ENCODE measurements at places on chromosomes 7 and 10.

GRCh38 chr7:117011419-117012260 lies 58.3 kb downstream of the ST7 start:
- DNase-seq, result no peak

DNA sequence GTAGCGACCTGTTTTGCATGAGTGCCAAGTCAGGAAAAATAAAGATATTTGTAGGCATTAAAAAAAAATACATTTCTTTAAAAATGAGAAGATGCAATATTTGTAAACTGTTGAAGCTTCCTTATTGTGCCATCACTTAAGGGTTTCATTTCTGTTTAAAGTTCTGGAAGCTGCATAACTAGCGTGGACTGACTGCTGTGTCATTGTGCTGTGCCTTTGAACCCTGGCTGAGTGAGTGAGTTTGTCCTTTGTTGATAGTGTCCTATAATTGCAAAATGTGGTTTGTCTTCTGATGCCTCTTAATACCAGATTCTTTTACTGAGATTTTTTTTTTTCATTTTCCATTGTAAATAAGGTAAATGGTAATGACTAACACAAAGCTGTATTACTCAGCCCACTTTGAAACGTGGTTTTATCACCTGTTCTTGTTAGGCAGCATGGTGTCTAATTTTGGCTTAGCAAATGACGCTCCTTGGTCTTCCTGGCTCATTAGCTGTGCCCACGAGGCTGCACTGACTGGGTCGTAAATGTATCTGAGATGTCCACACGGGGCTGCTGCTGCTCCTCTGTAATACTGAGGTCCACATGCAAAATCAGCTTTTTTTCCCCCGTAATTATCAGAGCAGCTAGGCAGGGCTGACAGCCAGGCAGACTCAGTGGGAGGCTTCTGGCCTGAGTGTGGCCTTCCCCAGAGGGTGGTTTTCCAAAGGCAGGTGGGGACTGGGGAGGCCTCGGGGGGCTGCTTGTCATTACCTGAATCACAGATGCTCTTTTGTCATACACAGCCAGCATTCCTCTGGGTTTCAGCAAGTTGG lies 14.8 kb downstream of the ZSCAN25 start:
- no peak for DNase-seq

- no peak for DNase-seq
Observed at GRCh38 chr10:77669892-77670291, 32.3 kb upstream of the KCNMA1 start.

- DNase-seq, result no peak
Observed at GRCh38 chr7:106813705-106814305, 51.3 kb upstream of the PIK3CG start.

DNA sequence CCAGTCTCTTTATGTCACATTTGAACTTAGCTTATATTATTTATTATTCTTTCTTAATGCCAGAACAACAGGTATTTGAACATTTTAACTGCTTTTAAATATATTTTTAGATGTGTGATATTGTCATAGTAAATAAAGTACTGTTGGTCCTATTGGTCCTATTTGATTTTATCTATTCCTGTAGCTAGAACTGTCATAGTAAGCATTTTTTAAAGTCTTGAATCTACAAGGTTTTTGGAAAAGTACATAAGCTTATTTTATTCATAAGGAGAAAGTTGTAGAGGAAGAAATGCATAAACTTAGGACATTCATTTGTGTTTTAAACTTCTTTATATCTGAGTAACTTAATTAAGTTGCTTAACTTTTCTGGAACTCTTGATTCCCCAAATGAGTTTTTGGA lies 136.0 kb downstream of the PHF14 start:
- no peak for DNase-seq

GRCh38 chr7:95901006-95901405 lies 128.7 kb downstream of the DYNC1I1 start:
- DNase-seq, result no peak

DNA sequence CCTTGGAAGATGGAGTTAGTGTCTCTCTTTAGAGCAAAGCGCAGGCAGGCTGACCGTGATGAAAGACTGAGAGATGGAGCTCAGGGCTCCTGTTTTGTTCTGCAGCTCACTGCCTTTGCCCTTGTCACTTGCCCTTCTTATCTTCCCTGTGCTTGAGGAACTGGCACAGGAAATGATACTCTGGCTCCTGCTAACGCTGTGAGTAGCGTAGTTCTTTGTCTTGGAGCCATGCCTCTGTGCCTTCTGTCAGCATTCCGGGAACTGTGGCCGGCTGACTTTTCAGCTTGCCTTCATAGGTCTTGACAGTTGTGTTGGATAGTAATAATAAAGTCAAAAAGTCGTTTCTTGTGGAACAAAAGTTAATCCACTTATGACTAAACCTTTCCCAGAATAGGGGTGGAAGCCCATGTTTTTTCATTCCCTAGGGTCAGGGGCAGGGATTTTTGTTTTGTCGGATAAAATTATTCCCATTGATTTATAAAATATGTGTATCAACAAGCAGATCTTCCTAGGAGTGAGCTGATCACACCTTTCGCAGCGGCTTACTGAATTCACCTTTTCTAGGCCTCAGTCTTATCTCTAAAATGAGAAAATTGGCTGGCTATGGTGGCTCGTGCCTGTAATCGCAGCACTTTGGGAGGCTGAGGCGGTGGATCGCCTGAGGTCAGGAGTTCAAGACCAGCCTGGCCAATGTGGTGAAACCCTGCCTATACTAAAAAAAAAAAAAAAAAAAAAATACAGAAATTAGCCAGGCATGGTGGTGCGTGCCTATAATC lies 16.6 kb upstream of the TMEM236 start:
- DNase-seq, result no peak

DNA sequence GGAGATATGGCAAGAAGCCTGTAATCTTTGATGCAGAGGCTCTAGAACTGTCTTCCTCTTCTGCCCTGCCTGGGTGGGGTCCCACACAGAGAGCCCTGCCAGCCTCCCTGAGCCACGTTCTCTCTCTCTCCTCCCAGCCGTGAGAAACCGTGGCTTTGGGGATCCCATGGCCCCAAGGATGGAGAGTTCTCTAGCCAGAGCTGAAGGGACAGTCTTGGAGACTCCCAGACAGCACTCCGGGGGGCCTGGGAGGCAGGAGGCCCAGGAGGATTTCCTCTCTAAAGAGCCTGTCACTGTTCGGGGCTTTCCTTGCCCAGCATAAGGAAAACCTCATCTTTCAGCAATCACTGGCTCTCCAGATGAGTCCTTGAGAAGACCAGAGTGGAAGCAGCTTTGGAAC lies 227.1 kb downstream of the ARHGAP12 start:
- DNase-seq, result no peak

GRCh38 chr7:55571511-55572377 lies 558 bp downstream of the VOPP1 start:
- DNase-seq, result peak; percentile 49

DNA sequence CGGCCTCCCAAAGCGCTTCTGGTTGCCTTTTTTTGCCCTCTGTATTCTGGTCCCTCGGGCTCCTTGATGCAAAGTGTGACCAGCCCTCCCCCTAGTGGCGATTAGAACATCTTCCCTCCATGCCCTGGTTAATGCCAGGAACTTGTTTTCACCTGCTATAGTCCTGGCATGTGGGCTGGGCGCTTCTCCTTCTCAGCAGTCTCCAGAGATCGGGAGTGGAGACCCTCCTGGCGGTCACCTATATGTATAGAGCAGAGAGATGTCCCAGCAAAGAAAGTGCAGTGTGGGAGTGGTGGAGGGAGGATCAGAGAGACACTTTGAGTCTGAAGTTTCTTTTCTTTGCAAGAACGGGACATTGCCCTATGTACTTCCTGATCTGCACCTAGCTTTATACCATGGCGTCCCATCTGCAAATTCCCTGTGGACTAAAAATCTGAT lies 264.1 kb downstream of the OTUD1 start:
- peak; percentile 12 for DNase-seq

Data from NCI-H2171 (cell line).